ENCODE measurements at places on chromosomes 4 and X. TPM values are rescaled to one million over a fixed set of nuclear protein-coding genes. Genes with fewer than 3 reads are reported as not detected.

DNA sequence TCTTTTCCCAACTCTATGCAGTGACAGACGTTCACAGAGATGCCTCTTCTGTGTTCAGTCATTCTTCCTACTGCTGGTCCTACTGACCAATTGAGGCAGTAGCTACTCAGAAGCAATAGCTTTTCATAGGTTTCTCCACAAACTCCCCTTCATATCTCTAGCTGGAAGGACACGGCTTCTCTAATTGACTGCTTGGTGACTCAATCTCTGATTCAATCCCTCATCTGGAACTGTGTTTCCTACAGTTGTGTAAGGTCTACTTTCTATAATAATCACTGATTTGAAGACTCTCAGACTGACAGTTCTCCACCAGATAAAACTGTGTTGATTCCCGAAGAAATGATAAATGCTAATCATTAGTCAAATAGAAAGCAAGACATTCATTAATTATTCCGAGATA is 111.5 kb downstream of the DTHD1 start:
- no peaks in the 10 kb centered on the region for H3K36me3 ChIP-seq
- H3K4me1 ChIP-seq = peaks cover 5% of the 10 kb centered on the region
- H3K27me3 ChIP-seq = no peaks in the 10 kb centered on the region
- H3K27ac ChIP-seq = no peak overlapping the region

GRCh38 chr4:4838051-4838935 is 21.2 kb upstream of the MSX1 start:
- no peaks in the 10 kb centered on the region for H3K27me3 ChIP-seq
- no peak overlapping the region for H3K4me3 ChIP-seq
- H3K27ac ChIP-seq = no peak overlapping the region
- no peaks in the 10 kb centered on the region for H3K36me3 ChIP-seq
- H3K4me1 ChIP-seq = no peaks in the 10 kb centered on the region
- no peak for DNase-seq

The SPATA18 gene
- total RNA-seq = 0.92 TPM

- H3K27ac ChIP-seq = no peak overlapping the region
- H3K4me3 ChIP-seq = no peak overlapping the region
- no peak for DNase-seq
These were observed 201.6 kb downstream of the TEX13A start for GRCh38 chrX:105018865-105019264.

The KIF4A gene
- 66.9 TPM for total RNA-seq

DNA sequence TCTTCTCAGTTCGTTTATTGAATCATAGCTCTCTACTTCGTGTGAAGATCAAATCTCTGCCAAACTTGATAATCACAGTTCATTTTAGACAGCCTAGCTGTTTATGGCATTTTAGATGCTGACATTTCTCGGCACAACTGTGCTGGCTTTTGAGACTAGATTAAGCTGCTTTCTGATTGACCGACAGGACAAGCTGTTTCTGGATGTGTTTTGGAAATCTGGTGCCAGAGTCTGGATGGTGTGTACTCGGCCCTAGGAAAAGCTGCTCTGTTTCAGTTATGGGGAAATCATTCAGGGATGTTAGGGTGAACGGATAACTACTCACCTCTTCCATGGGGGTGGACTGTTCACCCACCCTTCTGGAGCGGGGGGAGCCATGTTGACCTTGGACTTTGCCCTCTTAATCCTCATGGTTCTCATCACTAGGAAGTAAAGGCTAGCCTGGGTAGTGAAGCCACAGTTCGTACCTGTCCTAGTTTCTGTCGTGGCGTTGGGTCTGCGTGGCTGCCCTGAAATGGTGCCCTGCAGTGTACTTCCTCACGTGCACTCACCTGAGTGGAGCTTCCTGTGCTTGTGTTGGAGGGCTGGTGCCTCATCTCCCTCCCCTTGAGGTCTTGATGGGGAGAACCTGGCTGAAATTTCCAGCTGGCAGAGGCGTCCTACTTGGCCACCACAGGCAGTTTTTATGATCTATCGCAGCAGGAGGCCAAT is 13.7 kb upstream of the WDR1 start:
- no peak overlapping the region for H3K27ac ChIP-seq
- H3K4me3 ChIP-seq = no peak overlapping the region
- H3K36me3 ChIP-seq = no peaks in the 10 kb centered on the region
- no peaks in the 10 kb centered on the region for H3K4me1 ChIP-seq
- peaks cover 11% of the 10 kb centered on the region for H3K27me3 ChIP-seq
- no peak for DNase-seq

DNA sequence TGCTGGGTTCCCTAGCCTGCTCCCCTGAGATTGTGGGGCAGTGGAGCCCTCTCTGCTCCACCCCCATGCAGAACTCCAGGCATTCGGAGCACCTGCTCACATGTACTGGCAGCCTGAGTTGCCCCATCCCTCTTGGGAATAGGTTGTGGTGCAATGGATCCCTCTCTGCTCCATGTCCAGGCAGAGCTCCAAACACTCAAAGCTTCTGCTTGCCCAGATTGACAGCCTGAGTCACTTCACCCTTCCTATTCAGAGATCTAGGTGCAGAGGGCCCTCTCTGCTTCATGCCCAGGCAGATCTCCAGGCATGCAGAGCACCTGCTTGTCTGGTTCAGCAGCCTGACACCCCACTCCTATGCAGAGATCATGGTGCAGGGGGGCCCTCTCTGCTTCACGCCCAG is 18.6 kb upstream of the TEX13B start:
- no peak for DNase-seq
- H3K27ac ChIP-seq = no peak overlapping the region
- H3K36me3 ChIP-seq = no peaks in the 10 kb centered on the region

The PAGE1 gene
- not detected for total RNA-seq

DNA sequence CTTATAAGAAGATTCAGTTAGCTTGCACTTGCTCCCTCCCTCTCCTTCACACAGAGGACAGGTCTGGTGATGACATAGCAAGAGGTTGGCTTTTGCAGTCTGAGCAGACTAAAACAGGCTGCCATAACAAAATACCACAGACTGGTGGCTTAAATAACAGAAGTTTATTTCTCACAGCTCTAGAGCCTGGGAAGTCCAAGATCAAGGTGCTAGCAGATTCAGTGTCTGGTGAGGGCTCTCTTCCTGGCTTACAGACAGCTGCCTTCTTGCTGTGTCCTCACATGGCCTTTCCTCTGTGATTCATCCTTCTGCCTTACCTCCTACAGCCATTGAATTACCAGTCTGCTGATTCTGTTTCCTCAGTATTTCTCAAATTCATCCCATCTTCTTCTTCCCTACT is 13.1 kb downstream of the RP2 start:
- no peaks in the 10 kb centered on the region for H3K4me1 ChIP-seq
- H3K36me3 ChIP-seq = no peaks in the 10 kb centered on the region
- DNase-seq = no peak
- H3K27me3 ChIP-seq = no peaks in the 10 kb centered on the region
- no peak overlapping the region for H3K4me3 ChIP-seq
- no peak overlapping the region for H3K27ac ChIP-seq
